ENCODE measurements at places on chromosomes 1 and 21.

DNA sequence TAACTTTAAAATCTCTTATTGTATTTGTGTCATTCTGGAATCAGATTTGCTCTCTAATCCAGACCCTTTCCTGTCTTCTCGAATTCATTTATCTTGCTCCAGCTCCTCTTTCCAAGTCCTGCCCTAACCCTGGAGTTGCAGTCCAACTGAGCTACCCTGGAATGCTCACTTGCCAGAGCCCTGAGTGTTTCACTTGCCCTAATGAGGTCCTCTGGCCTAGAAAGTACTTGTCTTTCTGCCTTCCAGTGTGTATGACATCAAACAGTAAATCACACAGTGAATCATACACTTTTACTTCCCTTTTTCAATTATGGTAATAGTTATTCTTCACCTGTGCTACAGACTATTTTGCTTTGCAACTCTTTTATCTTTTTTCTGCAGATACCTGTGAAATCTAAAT lies 96.9 kb downstream of the NEK7 start:
- DNase-seq: no peak

- no peak for DNase-seq
These were observed 613.9 kb downstream of the PTPRU start for GRCh38 chr1:29849991-29850757.

GRCh38 chr1:40143891-40144575 lies 17.2 kb upstream of the RLF start:
- peak; percentile 99 for DNase-seq

DNA sequence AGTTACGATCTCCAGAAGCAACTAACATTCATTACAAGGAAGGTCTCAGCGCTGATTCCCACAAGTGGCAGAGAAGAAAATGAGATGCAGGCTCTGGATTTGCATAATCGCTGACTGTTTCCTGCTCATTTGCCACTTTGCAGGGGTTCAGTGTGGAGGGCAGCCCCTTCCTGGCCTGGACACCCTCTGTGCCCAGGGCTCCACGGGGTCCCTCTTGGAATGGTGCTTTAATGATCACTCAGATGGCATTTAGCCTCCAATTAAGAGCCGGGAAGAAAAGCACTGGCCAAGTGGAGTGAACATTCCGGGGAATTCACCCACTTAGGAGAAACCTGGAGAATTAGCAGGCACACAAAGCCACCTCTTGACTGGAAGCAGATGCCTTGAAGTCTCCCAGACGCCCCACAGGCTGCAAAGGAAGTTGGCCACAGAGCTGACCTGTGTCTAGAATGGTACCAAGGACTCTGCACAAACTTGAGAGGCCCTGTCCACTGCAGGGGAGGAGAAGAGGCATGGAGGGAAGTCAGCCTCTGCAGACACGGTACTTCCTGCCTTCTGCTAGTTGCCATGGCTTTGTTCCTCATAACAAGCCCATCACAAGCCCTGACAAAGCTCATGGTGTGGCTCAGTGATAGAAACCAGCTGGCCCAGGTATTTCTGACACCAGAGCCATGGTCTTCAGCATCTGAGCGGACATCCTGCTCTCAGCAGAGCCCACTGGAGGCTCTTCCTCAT lies 157.2 kb downstream of the KAZN start:
- no peak for DNase-seq

- DNase-seq: no peak
These were observed 177.4 kb upstream of the NRIP1 start for GRCh38 chr21:15241997-15242736.

DNA sequence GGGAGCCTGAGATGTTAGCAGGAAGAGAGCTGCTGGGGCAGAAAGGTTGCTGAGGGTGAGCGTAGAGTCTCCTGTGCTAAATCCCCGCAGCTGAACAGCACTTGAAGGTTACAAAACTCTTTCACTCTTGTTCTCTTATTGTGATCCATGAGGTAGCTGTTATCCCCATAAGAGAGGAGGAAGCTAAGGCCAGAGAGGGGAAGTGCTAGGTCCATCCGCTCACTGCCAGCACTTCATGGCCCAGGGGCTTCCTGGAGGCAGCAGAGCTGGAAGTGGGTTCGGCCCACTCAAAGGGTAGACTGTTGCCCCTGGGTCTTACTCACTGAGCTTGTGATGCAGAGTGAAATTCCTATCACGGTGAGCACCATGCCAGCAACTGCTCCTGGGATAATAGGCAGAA lies 5.6 kb downstream of the TMEM234 start:
- no peak for DNase-seq

DNA sequence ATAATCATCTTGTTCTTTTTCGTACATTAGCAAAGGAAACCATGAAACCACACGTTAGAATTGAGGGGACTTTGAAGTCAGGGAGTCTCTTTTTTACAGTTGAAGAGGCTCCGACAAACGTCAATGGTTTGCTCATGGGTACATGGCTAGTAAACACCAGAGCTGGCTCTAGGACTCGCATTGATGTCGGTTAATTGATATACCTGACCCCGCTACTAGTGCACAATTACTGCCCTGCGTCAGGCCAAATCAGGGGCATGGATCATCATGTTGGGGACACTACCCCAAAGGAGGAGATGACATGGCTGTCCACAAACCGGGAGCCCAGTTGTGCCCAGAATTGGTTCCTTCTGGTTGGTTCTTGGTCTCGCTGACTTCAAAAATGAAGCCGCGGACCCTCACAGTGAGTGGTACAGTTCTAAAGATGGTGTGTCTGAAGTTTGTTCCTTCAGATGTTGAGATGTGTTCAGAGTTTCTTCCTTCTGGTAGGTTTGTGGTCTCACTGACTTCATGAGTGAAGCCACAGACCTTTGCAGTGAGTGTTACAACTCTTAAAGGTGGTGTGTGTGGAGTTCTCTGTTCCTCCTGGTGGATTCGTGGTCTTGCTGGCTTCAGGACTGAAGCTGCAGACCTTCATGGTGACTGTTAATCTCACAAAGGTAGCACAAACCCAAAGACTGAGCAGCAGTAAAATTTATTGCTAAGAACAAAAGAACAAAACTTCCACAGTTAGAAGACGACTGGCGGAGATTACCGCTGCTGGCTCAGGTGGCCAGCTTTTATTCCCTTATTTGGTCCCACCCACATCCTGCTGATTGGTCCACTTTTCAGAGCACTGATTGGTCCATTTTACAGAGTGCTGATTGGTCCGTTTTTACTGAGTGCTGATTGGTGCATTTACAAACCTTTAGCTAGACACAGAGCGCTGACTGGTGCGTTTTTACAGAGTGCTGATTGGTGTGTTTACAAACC lies 126.9 kb upstream of the ERRFI1 start:
- no peak for DNase-seq

GRCh38 chr1:29462096-29462495 lies 225.8 kb downstream of the PTPRU start:
- no peak for DNase-seq

DNA sequence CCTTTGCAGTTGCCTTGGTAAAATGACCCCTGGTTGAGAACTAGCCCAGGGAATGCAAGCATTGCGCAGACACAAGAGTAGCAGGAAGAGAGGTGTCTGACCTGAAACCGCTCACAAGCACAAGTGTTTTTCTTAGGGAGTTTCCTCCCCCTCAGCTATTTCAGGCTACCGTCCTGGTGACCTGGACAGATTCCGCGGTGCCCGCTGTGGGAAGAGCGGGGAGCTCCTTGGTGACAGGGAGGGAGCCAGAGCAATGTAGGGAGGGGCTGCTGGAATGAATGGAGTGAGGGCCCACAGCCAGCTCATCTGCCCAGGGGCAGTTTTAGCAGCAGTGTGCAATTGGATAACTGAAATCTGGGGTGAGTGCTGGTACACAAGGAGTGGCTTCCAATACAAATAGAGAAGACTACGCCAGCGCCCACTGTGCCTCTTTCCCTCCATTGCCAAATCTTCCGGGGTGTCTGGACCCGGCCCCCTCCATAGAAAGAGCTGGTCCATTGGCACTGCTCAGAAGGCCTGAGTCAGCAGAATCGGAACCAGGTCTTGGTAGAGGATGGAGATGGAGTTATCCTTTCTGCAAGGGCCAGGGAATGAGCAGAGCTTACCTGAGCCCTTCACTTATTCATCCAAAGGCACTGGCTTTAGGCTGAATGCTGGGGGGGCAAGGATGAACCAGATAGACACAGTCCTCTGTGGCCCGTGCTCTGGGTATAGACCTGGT lies 82.8 kb downstream of the TRABD2B start:
- DNase-seq: no peak

DNA sequence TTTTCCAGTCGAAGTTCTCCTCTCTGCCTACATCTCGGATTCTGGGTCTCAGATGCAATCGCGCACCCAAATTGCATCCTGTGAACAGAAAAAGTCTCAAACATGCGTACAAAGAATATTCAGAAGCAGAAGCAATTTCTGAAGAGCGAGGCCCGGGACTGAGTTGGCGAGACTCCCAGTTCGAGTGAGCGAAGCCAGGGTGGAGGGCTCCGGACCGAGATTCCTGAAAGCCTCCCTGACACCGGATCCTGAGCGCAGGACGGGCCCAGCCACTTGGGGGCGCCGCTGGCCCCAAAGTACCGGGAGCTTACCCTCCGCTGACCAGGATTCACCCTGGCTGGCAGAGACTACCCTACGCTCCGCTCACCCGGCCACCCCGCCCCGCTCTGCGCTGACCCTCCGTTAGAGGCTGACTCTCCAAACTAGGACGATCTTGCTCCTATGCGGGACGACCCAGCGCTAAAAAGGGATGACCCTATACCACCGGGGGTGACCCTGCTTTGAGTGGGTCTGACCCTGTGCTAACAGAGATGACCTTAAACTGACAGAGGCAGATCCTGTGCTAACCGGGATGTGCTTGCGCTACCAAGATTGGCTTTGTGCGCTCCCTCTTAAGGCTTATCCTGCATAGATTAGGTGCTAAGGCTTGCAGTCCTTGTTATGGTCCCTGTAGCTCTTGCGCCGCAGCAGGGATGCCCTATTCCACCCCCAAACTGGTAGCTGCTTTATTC lies 12.1 kb downstream of the FOXD2 start:
- no peak for DNase-seq

GRCh38 chr1:172380441-172381244 lies 39.8 kb upstream of the C1orf105 start:
- DNase-seq: no peak

DNA sequence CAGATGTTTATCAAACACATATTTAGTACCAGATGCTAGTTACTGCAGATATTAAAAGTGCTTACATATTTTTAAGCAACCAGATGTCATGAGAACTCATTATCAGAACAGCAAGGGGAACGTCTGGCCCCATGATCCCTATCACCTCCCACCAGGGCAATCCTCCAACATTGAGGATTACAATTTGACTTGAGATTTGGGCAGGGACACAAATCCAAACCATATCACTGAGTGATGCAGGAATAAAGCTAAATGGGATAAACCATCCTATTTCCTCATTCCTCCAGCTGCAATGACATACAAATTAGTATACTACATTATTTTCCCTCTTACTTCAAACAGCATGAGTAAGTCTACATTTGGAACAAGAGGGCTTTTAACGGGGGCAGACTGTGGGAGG lies 3.1 kb upstream of the KCNK2 start:
- no peak for DNase-seq

GRCh38 chr1:6596351-6596750 lies 6.3 kb downstream of the KLHL21 start:
- DNase-seq: no peak

DNA sequence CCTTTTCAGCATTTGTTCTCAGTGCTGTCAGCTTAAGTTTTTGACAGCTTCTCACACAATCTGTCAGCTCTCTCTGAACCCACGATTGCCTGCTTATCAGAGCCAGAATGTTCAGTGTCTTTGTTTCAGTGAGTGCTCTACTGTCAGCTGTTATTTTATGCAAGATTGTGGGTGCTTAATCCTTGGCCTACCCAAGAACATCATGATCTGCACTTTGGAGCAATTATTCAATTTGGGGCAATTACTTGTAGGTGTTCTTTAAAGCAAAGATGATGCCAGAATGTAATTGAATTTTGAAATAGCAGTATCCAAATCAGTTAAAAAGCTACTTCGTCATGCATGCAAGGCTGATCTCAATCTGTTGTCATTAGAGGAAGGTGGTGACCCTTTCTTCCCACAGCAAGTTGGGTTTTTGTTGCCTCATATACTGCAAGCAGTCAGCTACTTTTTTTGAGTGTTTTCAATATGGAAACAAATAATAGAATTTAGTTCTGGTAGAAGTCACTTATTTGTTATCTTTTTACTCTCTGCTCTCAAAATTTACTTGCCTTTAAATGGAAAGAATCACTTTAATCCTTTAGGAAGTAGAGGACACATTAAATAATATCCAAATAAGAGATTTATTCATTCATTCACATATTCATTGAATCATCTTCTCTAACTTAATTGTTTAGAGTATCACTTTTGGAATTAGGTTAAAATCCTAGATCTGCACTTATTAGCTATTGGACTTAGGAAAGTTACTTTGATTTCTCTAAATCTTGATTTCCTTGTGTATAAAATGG lies 253.5 kb upstream of the CACYBP start:
- no peak for DNase-seq

DNA sequence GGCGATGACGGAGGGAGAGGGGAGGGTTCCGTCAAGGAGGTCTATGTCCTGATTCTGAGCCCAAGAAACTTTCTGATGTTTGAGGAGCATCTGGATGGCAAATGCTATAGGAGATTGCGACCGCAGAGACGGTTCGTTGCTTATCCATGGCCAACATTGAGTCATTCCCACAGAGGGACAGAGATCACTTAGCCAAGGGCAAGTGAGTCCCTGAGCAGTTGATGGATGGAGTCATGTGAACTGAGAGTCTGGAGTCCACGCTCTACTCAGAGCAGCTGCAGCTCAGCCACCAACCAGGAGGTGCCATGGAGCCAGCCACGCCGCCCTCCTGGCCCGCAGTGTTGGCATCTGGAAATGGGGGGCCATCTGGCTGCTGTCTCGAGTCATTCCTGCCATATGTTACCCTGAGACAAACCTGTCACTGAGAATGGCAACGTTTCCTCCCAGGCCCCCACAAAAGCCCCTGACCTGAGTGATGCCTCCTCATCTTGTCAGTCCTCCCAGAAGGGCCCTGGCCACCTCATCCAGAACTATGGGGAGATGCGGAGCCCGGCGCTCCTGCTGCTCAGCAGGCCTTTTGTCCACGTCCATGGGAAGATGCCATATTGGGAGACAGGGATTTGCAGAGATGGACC lies 58.6 kb downstream of the ATP5PO start:
- DNase-seq: no peak

DNA sequence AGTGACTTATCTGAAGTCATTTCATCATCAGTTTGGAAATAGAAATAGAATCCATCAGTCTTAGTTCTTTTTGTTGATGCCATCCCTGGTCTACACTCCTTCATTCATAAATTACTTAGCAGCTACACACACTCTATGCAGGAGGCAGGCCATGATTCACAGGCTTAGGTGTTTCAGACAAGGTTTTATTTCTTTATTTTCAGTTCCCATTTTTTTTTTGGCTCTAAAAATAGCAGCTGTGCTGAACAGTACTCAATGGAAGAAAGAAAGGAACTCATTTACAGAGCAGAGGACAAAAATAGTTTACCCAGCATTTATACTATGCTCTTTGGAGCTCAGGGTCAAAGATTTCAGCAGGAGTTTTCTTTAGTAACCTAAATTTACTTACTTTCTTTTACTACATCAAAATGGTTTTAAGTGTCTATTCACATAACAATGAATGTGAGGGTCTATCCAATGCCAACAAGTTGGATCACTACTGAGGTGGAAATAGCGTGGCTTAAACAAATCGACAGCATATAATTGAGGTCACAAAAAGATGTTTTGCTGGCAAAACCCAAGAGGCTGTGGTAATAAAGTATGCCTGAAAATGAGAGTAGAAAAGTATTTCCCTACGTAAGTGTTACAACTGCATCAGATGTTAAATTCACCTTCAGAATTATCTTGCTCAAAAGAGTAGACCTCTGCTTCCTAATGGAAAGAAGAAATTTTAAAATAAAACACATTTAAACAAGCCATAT lies 7.7 kb downstream of the KRTAP19-8 start:
- DNase-seq: no peak
